ENCODE measurements at places on chromosomes 4 and X.
A peak's percentile ranks its signal among the peaks of the same experiment; 100 is the strongest.

DNA sequence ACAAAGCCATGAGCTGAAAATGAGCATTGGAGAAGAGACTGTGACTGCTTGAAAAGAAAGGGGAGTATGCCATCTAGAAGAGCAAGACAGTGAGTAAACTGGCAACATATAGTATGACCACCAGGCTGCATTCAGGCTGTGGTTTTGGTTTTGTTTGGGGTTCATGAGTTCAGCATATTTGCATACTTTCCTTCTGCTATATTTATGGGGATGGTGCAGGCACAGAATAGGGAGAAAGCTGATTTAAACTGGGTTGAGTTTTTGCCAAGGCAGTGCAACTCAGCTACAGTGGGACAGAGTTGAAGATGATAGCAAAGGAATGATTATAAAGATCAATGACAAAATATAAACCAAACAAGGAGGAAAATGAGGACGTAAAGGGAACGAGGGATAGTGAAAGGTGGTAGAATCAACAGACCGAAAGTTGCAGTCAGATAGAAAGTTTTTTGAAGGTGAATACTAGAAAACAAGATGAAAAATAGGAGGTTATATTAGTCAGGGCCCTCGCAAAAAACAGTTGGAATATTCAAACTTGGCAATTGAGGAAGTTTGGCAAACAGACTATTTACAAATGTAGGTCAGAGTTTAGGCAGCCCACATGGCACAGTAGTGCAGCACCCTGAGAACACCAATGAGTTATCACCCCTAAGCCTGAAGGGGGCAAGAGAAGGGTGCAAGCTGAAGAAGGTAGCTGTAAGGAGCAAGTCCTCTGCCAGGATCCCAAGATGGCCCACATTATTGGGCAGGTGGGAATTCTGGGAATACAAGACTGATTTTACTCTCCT is 114.8 kb upstream of the MAP9 start:
- DNase-seq, result no peak

DNA sequence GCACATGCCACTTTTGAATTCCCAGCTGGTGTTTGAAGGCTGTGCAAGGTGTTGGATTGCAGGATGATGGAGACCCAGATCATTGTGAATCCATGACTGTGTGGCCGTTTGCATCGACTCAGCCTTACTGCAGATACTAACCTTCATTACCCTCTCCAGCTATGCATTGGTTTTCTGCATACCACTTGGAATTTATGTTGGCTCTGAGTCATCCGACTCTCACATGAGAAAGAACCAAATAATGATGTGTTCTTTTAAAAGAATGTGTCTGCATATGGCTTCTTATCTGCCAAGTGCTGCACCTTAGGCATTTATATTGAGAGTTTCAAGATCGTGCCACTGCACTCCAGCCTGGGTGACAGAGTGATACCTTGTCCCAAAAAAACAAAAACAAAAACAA is 106.7 kb upstream of the PRKX start:
- DNase-seq, result no peak

- no peak for DNase-seq
Observed at GRCh38 chr4:7842384-7843279, 97.0 kb downstream of the AFAP1 start.

DNA sequence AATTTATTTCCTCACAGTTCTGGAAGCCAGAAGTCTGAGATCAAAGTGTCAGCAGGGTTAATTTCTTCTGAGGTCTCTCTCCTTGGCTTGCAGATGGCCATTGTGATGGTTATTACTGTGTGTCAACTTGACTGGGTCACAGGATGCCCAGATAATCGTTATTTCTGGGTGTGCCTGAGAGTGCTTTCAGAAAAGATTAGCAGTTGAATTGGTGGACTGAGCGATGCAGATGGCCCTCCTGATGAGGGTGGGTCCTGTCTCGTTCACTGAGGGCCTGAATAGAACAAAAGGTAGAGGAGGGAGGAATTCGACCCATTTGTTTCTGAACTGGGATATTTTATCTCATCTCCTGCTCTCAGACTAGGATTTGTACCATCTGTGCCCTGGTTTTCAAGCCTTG is 15.7 kb downstream of the SMIM43 start:
- no peak for DNase-seq

- peak; percentile 36 for DNase-seq
Observed at GRCh38 chr4:76738086-76738931, 159.6 kb downstream of the SOWAHB start.

Measured in stimulated activated CD4-positive, alpha-beta T cell treated with anti-CD3 and anti-CD28 coated beads, Interleukin-2, amount 100 ng/mL, for 24 hours (primary cell).